ENCODE measurements at places on chromosomes 3 and 15. TPM values are rescaled to one million over a fixed set of nuclear protein-coding genes. Genes with fewer than 3 reads are reported as not detected.
A peak's percentile ranks its signal among the peaks of the same experiment; 100 is the strongest.

Gene OCA2
- polyA plus RNA-seq = not detected

GRCh38 chr3:82354228-82354627 is 592.8 kb upstream of the GBE1 start:
- DNase-seq = no peak

DNA sequence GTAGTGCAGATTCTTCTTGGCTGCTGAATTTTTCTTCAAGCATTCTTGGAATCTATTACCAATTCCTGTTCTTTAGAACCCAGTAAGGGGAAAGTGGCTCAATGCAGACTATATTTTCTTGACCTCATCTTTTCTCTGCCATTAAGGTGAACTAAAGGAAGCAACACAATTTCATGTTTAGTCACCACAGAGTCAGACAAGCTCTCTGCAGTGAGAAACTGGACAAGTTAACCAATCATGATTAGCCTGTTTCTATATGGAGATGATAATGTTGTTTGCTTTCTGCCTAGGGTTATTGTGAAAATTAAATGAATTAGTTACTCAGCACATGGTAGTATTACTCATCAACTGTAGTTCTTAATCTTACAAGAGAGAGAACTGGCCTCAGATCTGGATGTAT is 1075.1 kb downstream of the AGBL1 start:
- no peak for DNase-seq

Gene RASL12
- polyA plus RNA-seq = not detected

Gene MCF2L2
- polyA plus RNA-seq = 0.89 TPM

DNA sequence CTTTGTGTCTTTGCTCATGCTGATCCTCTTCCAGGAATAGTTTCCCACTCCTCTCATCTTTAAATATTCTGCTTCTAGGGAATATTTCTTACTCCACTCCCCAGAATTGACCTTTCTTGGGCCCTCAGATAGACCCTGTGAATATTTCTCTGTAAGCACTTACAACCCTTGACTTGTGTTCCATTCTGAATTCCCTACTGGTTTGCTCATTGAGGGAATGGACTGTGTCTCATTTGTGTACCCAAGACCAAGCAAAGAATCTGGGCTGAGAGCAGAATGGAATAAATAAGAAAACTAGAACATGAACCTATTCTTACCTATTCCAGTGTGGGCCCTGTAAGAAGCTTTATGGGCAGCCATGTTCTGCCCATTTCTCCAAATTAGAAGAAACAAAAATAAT is 72.7 kb upstream of the TSPAN3 start:
- no peak for DNase-seq

Gene NGRN
- polyA plus RNA-seq = 29.2 TPM

Gene POPDC2
- 1.8 TPM for polyA plus RNA-seq

GRCh38 chr15:89630260-89630659 is 25.0 kb downstream of the KIF7 start:
- no peak for DNase-seq

- no peak for DNase-seq
Observed at GRCh38 chr3:69012100-69012799, 1.2 kb downstream of the EOGT start.

GRCh38 chr3:58052373-58053273 is 44.4 kb downstream of the FLNB start:
- no peak for DNase-seq

DNA sequence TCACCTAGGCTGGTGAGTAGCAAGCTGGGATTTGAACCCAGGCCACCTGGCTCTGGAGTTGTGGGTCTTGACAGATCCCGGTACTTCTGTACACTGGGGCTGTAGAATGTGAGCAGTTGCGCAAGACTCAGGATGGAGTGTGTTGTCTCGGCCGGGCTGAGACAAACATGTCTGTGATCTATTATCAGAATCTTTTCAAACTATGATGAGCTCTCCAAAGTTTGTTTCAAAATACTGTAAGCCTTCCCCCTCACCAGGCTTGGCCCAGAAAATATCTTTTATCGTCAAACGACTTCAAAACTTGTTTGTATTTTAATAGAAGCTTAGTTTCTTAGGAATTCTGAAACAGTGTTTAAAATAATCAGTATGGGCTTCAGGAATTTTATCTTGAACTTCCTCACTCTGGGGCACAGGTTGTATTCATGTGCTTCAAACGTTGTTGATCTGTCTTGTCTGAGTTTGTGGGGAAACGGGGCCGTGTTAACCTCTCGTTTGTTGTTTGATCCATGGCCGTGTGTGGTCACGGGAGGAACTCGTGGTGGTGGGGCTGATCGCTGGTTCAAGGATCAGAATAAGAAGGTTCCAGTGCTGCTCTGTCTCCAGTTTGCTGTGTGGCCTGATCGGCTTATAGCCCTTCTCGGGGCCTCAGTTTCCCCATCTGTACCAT is 40.3 kb upstream of the TFRC start:
- no peak for DNase-seq

DNA sequence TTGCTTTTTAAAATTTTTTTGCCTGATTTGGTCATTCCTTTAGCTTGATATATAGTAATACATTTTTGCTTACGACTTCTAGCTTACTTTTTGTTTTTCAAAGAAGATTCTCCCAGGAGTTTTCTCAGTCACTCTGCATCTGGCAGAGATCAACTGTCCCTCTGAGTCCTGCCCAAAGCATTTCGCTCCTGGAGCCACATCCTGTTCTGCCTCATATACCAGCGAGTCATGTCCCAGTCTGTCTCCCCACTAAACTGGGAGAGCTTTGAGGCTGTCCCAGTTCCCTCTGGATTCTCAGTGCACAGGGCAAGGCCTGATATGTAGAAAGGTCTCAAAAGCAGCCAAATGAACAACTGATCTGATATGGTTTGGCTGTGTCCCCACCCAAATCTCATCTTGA is 326.3 kb downstream of the ARRDC4 start:
- no peak for DNase-seq

- no peak for DNase-seq
Observed at GRCh38 chr15:74793135-74794028, 11.5 kb downstream of the CSK start.

GRCh38 chr15:35182841-35183479 is 97.9 kb upstream of the NANOGP8 start:
- DNase-seq = peak; percentile 45

Gene CHRM5
- polyA plus RNA-seq = not detected

- no peak for DNase-seq
Observed at GRCh38 chr3:69218079-69218478, 95.7 kb upstream of the LMOD3 start.

- no peak for DNase-seq
Observed at GRCh38 chr3:161322781-161323568, 48.3 kb downstream of the SPTSSB start.

DNA sequence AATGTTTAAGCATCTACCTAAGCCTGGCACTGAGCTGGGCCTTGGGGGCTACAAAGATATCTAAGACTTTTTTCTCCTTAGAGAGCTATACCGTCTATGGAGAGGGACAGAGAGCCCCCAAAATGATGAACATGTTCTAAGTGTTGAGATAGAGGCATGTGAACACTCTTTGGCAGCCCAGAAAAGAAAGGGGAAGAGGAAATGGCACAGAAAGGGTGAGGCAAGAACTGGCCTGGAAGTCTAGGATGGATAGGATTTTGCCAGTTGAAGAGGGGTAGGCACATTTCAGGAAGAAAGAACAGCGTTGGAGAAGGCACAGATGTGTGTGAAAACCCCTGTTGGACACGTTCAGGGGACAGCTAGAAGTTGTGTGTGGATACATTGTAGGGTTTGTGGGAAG is 276.2 kb upstream of the LRRFIP2 start:
- no peak for DNase-seq

- DNase-seq = no peak
Observed at GRCh38 chr15:56987286-56987685, 68.8 kb downstream of the TCF12 start.

Gene GOLGA8J
- polyA plus RNA-seq = 0.23 TPM

- no peak for DNase-seq
Observed at GRCh38 chr15:72184165-72184811, 13.3 kb downstream of the GRAMD2A start.

Gene DNAJA4
- polyA plus RNA-seq = 4.4 TPM

DNA sequence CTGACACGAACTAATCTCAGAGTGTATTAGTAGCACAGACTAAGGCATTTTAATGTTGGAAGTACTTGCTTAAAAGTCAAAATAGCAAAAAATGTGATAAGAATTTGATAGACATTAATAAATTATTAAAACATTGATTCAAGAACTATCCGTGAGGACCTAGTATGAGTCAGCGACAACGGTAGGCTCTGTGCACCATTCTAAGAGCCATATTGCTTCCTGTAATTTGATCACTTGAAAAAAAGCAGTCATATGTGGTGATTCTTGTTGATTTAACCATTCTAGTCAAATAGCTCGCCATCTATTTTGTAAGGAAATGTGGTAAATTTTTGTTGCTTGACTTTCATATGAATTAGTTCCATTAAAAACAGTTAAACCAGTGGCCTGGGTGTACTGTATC is 534.9 kb upstream of the ARRDC4 start:
- no peak for DNase-seq

DNA sequence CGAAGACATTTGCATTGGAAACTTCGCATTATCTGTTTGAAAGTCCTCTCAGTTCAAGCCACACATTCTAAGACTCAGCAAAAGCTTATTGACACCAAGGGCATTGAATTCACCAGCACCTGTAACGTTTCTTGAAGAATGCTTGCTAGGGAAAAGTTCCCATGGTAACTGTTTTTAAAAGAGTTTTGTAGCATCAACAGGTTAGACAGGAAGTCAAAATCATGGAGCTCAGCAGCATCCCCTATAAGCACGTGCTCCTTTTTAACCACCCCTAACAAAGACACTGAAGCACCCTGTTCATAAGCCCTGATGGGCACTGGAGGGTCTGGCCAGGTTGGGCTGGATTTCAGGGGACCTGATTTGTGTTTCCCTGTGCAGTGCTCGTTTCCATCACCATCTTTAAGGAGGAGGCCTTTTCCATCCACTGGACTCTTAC is 229.7 kb upstream of the BHLHE40 start:
- no peak for DNase-seq

GRCh38 chr3:116717566-116717965 is 8.0 kb downstream of the TUSC7 start:
- DNase-seq = no peak

GRCh38 chr3:34312684-34313083 is 514.3 kb downstream of the PDCD6IP start:
- DNase-seq = no peak

Gene PP2D1
- not detected for polyA plus RNA-seq

DNA sequence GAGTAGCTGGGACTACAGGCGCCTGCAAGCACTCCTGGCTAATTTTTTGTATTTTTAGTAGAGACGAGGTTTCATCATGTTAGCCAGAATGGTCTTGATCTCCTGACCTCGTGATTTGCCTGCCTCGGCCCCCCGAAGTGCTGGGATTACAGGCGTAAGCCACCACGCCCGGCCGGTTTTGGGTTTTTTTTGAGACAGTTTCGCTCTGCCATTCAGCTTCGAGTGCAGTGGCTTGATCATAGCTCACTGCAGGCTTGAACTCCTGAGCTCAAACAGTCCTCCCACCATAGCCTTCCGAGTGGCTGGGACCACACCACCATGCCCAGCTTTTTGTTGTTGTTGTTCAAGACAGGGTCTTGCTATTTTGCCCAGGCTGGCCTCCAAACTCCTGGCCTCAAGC is 16.0 kb upstream of the SCAP start:
- DNase-seq = no peak

GRCh38 chr3:19348941-19349564 is 200.7 kb downstream of the KCNH8 start:
- no peak for DNase-seq

- DNase-seq = no peak
Observed at GRCh38 chr3:136343873-136344555, 93.9 kb downstream of the PCCB start.

GRCh38 chr3:195183071-195183776 is 87.7 kb downstream of the XXYLT1 start:
- DNase-seq = no peak

- DNase-seq = no peak
Observed at GRCh38 chr3:99543796-99544195, 94.6 kb upstream of the COL8A1 start.

GRCh38 chr3:111810909-111811308 is 48.2 kb upstream of the PHLDB2 start:
- no peak for DNase-seq

GRCh38 chr3:37224879-37225278 is 50.5 kb upstream of the LRRFIP2 start:
- no peak for DNase-seq

Gene GHSR
- polyA plus RNA-seq = not detected

Gene TUSC2
- 71.6 TPM for polyA plus RNA-seq

Gene CCNB2
- 171 TPM for polyA plus RNA-seq

GRCh38 chr3:183122257-183122932 is 23.1 kb upstream of the MCCC1 start:
- DNase-seq = no peak

DNA sequence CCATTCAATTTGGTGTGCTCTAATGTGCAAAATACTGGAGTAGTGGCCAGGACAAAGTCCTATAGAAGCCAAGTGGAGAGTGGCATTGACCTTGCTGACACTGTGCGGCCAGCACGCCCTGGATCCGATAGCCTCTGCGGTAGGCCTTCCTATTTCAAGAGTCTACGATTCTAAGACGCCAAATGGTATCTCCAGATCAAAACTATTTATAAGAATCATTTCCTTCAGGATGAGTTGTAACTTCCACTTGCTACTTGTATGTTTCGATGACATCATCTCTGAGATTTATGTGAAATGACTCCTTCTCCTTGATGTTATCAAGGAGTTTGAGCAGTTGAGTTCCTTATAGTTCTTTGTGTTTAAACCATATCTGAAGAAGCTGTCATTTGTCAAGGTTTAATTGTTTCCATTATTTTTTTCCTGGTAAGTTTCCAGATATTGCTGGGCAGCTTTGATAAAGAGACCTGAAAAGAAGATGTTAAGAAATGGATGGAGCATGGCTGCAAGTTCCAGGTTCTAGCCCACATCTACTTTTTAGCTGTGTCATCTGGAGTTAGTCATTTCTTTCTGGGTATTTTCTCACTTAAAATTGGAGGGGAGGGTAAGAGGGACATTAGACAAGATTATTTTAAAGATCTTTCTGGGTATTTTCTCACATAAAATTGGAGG is 71.8 kb downstream of the TMEM44 start:
- no peak for DNase-seq

Gene C3orf20
- polyA plus RNA-seq = 0.56 TPM

Gene SLCO2A1
- not detected for polyA plus RNA-seq

DNA sequence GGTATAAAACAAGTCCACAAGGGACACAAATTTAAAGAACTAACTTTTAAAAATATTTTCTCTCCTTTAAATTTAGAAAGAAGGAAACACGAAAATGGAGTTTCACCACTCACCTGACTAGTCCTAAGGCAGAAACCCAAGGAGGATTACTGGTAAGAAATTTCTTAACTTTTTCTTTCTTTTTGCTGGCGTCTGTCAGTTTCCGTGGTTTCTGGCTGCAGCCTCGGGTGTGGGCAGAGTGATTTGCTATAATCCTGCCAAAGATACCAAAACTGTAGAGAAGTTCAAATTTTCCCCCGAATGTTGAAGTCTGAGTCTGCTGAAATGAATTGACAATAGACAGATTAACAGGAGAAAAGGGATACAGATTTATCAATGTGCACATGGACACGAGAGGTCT is 843.6 kb upstream of the ALCAM start:
- DNase-seq = no peak

Gene IL17RB
- polyA plus RNA-seq = 2.3 TPM

Gene LRRC34
- polyA plus RNA-seq = 3.4 TPM

Gene DZIP1L
- not detected for polyA plus RNA-seq

GRCh38 chr3:86563400-86563970 is 427.5 kb downstream of the VGLL3 start:
- no peak for DNase-seq

Gene PRICKLE2
- polyA plus RNA-seq = 0.88 TPM
